ENCODE measurements at places on chromosomes 12 and 14. TPM values are rescaled to one million over a fixed set of nuclear protein-coding genes. Genes with fewer than 3 reads are reported as not detected.
A peak's percentile ranks its signal among the peaks of the same experiment; 100 is the strongest.

AICDA gene
- total RNA-seq: 0.77 TPM

SERPINA10 gene
- not detected for total RNA-seq

TPH2 gene
- not detected for total RNA-seq

TMEM233 gene
- total RNA-seq: 0.47 TPM

DNA sequence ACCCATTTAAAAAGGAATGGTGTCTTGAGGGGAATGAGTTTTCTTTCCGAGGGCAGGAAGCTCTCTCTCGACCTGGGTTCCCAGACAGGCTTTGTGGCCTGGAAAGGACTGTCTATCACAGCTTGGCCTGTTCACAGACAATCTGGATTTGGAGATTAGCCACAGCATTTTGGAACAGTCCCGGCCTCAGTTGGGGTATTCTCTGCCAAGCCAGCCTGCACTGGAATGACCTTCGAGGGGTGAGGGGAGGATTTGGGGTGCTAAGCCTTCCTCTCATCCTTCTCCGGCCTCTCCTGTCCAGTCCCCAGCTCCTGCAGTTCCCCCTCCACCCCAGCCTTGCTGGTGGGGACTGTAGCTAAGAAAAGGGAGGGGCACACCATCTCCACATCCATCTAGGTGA is 13.0 kb downstream of the TBX5 start:
- no peak for DNase-seq

- DNase-seq: no peak
Observed at GRCh38 chr14:68633131-68633991, 159.5 kb downstream of the ZFP36L1 start.

DNA sequence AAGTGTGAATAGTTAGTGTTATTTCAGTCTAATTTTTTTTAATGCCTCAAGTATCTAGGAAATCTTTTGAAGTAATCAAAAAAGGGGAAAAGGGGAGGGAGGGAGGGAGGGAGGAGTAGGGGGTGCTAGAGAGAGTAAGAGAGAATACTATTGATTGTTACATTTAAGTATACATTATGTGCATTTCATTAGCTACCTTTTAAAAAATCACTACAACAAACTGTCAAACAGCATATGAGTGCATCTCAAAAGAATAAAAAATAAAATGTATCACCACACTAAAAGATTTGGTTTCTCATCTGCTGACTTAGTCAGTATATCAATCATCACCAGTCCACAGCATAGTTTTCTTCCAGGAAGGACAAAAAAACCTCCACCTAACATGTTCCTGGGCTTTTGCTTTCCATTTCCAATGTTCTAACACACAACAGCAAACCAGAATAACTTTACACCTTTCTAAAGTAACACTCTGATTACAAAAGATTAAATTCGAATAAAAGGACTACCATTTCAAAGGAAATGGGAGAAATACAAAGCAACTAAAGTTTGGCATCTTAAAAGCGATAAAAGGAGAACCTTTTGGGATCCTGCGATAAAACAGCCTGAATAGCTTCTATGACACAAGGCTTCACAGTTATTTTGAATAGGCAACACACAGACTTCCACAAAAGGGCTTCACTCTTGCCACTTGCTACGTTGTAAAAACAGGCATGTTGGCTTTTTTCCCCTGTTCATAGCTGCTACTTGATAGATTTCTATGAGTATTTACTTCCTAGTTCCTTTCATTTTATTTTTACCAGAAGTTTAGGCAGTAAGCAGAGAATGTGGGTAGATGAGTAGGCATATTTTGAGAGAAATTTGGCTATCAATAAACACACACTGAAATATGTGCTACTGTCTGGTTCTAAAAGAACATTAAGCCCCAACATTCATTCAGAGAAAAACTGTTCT is 160.9 kb downstream of the EPS8 start:
- DNase-seq: no peak

DNA sequence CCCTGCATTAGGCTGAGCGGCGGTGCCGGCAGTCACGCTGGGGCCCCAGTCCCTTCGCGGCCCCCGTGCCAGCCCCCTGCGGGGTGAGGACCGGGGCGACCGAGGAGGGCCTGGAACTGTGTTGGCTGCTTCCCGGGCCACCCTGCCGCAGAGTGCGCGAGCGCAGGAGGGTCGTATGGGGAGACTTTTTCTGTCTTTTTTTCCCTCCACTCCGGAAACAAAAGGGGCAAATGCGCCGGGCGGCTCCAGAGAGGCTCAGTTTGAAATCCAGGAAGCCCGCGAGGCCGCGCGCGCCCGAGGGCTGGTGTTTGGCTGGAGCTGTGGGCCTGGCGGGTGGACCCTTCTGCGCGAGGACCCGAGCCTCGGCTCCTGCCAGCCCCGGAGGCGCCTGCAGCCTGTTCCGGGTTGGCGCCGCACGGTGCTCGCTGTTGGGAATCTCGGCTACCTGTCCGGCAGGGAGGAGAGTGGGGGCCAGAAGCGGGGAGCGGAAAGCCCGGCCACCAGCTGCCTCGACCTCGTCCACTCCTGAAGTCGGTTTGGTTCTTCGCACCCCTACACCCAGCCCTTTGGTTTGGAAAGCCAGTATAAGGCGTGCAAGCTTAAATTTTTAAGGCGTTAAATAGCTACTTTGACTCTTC is 638 bp downstream of the PLEKHG3 start:
- peak; percentile 66 for DNase-seq

All from lower lobe of right lung (tissue), 2 donors.